Fibroblast of the aortic adventitia (primary cell): ENCODE measurements at places on chromosomes 5 and 9. TPM values are rescaled to one million over a fixed set of nuclear protein-coding genes. Genes with fewer than 3 reads are reported as not detected.
A peak's percentile ranks its signal among the peaks of the same experiment; 100 is the strongest.

GRCh38 chr9:84659313-84659712 is 10.2 kb upstream of the NTRK2 start:
- DNase-seq, result no peak

- no peak for DNase-seq
These were observed 10.6 kb downstream of the ACSL6 start for GRCh38 chr5:132000677-132001453.

DNA sequence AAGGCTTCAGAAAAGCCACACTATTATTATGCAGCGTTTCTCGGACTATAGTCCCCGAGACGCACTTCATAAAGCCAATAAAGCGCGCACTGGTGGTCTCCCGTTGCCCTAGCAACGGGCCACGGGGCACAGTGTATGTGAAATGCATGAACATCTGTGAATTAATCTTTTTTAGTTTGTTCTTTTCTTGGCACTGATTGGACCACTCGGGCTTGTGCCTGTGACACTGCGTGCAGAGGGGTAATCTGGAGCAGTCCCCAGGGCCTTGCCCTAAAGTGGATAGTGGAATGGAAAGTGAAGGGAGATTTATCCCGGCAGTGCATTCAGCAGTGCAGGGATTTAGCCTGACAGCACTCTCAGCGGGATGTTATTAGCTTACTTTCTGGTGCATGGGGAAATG is 92.1 kb downstream of the TLE4 start:
- no peak for DNase-seq

DNA sequence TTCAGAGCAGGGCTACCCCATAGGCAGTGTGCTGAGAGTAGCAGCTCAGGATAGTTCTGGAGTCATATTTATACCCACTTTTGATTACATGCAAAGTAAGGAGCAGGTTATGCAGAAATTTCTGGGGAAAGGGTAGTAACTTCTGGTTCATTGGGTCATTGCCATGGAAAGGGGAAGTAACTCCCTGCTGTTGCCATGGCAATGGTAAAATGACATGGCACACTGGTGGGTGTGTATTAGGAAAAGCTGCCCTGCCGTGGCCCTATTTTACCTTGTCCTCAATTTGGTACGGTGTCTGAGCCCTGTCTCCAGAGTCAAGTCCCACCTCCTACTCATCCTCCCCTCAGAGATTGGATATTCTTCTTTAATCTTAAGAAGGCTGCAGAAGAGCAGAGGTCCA is 526.7 kb upstream of the TYRP1 start:
- no peak for DNase-seq

DNA sequence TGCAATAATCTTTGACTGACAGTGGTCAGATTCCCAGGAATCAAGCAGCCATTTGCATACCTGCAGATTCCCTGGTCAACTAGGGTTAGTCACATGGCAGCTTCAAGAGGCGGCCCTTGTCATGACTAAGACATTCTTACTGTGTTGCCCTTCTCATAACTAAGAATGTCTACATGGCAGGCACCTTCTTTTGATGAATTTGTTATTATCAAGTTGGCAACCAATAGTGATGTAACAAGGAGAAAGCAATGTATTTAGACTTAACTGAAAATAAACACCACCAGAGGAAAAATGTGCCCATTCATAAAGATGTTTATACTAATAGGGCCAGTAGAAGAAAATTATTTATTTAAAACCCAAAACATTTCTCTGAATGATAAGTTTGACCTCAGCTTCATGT is 215.6 kb downstream of the TLE1 start:
- no peak for DNase-seq

Gene FOXD4L4
- 0.09 TPM in 1 of 2 replicates, not detected in the other for total RNA-seq

GRCh38 chr5:124343451-124343867 is 403.0 kb downstream of the ZNF608 start:
- DNase-seq, result peak; percentile 77

Gene CARTPT
- not detected in 2 replicates for total RNA-seq

Gene ZBTB26
- 4.7 and 6.1 TPM in 2 replicates for total RNA-seq

- DNase-seq, result no peak
These were observed 19.6 kb downstream of the SLC24A2 start for GRCh38 chr9:19769213-19769612.

- DNase-seq, result no peak
These were observed 42.9 kb downstream of the ZCCHC7 start for GRCh38 chr9:37163299-37163698.

- DNase-seq, result peak; percentile 78
These were observed 3.4 kb downstream of the CLINT1 start for GRCh38 chr5:157855404-157855994.

GRCh38 chr5:1484730-1485578 is 38.8 kb downstream of the LPCAT1 start:
- DNase-seq, result no peak
